ENCODE measurements at places on chromosomes 2 and 18.

GRCh38 chr18:2050702-2051201, 520.6 kb downstream of the METTL4 start:
- DNase-seq: no peak

GRCh38 chr2:196293751-196294515, 122.6 kb upstream of the STK17B start:
- no peak for DNase-seq

DNA sequence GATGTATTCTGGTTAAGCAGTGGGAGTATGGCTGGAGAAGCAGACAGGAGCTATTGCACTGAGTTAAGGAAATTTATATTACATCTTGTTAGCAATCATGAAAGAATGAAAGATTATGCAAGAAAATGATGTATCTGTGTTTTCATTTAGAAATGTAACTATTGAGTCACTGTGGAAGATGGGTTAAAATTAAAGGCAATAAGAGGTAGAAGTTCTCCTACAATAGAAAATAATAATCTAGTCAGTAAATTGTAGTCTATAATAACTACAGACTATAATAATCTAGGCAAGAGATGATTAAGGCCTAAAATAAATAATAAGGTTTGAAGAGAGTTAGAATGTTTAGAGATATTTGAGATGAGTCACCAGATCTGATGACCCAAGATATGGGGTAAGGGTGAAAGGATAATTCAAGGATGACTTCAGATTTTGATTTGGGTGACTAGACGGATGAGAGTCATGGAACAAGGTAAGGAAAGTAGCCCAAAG, 371.9 kb upstream of the KCNH7 start:
- DNase-seq: no peak

DNA sequence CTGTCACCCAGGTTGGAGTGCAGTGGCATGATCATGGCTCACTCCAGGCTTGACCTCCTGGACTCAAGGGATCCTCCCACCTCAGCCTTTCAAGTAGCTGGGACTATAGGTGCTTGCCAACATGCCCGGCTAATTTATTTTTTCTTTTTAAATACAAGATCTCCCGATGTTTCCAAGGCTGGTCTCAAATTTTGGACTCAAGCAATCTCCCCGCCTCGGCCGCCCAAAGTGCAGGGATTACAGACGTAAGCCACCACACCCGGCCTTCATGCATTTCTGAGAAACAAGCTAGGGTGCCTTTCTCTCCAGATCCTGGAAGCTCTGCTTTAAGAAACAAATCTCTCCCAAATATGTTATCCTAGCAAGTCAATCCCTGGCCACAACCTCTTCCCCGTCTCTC, 234.1 kb downstream of the FBXO15 start:
- no peak for DNase-seq

DNA sequence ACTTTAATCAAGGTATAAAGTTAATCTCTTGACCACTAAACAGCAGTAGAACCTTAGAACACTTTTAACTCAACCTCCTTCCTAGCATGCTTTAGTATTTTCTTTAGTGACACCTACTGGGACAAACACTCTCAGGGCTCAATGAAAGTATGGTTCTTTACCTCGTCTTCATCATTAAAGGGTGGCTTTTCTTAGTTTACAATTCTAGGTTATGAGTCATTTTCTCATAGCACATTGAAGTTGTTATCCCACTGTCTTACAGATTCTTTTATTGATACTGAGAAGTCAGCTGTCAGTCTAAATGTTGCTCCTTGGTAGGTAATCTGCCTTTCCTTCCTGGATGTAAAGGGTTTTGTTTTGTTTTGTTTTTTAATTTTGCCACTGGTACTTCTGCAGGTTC, 38.0 kb downstream of the SIGLEC15 start:
- no peak for DNase-seq

DNA sequence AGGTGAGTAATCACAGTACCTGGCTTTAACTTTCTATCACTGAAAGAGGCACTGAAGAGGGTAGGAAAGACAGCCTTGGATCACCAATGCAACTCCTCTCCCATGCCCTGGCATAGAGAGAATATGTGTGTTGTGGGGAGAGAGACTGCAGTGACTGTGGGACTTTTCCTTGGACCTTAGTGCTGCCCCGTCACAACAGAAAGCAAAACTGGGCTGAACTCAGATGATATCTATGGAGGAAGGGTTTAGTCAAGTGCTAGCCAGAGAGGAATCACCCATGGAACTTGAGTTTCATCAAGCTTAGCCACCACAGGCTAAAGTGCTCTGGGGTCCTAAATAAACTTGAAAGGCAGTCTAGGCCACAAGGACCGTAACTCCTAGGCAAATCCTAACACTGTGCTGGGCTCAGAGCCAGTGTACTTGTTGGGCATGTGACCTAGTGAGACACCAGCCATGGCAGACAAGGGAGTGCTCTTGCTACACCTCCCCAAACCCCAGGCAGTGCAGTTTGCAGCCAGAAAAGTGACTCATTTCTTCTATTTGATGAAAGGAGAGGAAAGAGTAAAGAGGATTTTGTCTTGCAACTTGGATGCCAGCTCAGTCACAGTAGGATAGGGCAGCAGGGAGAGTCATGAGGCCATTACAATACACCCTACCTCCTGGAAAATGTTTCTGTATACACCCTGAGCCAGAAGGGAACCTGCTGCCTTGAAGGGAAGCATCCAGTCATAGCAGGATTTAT, 105.8 kb upstream of the SPOPL start:
- peak; percentile 35 for DNase-seq

DNA sequence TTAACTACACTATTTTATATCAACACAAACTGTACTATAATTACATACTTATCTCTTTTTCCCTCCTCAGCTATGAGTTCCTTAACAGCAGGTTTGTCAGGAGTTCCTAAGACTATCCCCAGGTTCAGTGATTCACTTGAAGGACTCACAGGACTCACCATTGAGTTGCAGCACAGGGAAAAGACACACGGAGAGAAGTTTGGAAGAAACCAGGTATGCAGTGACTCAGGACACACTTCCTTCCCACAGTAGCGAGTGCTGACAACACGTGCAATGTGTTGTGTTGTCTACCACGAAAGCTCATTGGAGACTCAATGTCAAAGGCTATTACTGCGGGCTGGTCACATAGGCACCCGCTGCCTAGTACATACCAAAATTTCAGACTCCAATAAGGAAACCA, 32.0 kb downstream of the MGAT4A start:
- no peak for DNase-seq

- DNase-seq: no peak
Measured at GRCh38 chr18:48319801-48320638, 89.2 kb downstream of the ZBTB7C start.

GRCh38 chr2:24986372-24986771, 14.6 kb upstream of the DNAJC27 start:
- DNase-seq: no peak

DNA sequence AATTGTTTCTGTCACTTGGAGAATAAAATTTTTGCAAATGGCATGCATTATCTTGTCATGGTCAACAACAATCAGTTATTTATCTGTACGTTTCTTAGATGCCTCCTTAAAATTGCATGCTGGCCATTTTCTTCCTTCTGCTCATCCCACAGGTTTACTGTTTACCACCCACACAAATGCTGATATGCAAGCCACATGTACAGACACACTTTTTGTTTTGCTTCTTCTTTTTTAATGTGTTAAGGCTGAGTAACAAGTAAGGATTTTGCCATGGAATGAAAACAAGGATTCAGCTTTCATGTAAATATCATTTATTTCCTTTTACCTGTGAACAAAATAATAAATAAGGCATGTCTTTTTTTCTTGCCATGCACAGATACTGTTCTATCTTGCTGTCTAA, 1077.1 kb upstream of the ZEB2 start:
- DNase-seq: no peak

Measured in T1000 (cell line).